Lung (tissue), 17 donors: ENCODE measurements at places on chromosomes 4 and X.

DNA sequence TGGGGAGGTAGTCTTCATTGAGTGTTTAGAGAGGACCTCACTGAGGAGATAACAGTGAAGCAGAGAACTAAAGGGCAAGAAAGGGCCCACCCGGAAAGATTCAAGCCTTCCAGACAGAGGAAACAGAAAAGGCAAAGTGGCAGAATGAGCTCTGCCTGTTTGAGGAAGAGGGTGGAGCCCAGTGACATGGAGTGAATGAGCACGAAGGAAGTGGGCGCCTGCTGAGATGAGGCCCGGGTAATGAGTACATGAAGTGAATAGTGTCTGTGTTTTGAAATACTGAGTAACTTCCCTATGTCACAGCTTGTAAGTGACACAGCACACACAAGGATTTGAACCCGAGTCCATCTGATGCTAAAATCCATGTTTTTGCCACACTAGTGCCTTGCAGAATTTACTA is 32.5 kb upstream of the TLR2 start:
- DNase-seq, result peak; percentile 27

GRCh38 chr4:144174401-144175067 is 34.0 kb upstream of the GYPA start:
- DNase-seq, result peak; percentile 16

DNA sequence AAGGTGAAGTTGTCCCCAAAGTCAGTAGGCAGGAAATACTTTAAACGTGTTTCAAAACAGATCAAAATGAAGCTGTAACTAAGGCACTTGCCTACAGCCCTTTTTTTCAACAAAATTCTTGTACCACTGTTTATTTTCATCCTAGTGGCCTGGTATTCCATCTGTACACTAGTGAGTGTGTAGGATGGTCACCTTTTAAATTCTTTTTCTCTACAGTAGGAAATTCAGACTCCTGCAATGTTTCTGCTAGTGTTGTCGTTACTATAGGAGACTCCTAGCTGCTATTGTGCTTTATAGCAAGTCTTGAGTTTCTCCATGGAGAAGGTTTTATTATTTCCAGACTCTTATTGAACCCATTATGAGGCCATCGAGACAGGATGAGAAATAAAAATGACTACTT is 7.0 kb upstream of the NHS start:
- DNase-seq, result no peak

- DNase-seq, result no peak
Measured at GRCh38 chr4:40827758-40828157, 78.0 kb downstream of the NSUN7 start.

DNA sequence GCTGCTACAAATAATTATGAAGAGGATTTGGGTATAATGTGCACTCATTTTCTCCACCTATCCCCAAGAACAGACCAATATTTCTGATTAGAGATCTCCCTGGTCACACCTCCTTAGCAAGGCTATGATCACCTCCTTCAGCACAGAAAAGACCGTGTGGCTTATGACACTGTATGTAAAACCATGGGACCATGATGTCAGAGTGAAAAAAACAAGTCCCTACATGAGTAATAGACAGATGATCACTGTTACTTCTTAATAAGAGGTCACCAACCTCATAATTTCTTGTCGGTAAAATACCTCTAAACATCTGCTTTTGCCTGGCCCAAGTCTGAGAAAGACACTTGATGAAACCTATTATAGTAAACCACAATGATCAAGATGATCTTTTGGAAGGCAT is 330.6 kb upstream of the F9 start:
- no peak for DNase-seq

DNA sequence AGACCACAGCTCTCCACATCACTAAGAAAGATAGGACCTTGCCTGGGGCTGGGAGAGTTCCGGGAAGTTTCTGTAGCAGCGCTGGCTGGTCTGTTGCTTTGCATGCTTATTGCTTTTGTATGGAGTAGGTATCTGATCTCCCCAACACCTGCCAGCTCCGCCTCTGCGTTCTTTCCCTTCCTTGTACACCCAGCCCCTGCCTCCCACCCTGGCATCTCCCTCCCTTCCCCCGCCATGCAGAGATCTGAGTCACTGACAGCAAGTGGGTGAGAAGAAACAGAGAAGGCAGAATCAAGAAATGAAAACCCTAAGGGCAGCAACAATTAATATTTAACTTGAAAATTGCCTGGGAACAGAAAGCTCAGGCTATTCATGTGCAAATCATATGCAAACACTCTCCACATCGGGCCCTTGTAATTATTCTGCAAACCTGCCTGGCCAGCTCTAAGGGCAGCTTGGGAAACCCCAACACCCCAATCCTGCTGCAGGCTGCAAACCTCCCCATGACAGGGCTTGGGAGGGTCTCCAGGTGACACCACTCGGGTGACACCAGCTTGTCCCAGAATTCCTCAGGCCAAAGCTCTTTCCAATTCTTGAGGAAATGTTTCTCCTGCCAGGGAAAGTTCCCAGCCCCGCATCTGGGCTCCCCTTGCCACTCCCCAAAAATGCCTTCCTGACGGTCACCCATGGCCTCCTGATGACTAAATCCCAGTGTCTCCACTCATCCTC is 257.2 kb downstream of the FBXW7 start:
- no peak for DNase-seq

- no peak for DNase-seq
Measured at GRCh38 chr4:150769845-150770244, 187.9 kb downstream of the MAB21L2 start.

DNA sequence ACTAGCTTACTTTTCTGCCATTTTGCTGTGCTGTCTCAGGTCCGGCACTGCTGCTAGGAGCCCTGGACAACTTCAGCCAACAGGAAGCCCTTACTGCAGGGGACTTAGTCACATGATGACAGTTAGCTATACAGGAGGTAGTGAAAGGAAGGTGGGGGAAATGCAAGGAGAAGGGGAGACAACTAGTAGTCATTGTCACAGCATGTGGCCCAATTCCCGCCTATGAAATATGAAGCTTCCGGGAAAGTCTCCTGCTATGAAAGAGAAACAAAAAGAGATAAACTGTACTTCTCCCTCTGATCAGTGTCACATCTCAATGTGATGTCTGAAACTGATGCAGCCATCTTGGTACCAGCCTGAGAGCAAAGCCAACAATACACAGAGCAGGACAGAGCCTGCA is 71.6 kb downstream of the AMELX start:
- no peak for DNase-seq

- DNase-seq, result no peak
Measured at GRCh38 chr4:55838952-55839351, 14.5 kb upstream of the EXOC1 start.

- no peak for DNase-seq
Measured at GRCh38 chrX:110219920-110220319, 98.0 kb downstream of the AMMECR1 start.

- peak; percentile 54 for DNase-seq
Measured at GRCh38 chr4:1871471-1872021, 353 bp downstream of the NSD2 start.

- DNase-seq, result no peak
Measured at GRCh38 chrX:153722704-153723350, 1.4 kb downstream of the BCAP31 start.

- no peak for DNase-seq
Measured at GRCh38 chr4:83221897-83222441, 62.6 kb downstream of the COQ2 start.

DNA sequence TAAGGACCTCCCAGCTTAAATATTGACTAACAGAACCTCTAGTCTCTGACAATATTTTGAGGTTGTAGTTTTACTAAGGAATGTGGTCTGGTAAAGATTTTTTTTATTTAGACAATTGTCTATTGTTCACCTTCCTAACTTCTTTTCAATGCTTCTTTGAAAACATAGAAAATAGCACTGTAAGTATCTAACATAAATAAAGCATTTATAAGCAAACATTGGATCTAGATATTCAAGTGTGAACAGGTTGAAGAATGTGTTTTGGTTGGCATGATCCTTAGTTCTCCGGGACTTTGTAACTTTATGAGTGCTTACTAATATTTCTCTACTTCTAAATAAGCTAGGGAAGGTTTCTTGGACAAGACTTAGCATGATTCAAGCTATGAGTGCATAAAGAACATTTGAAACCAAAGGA is 285.4 kb upstream of the ARSJ start:
- no peak for DNase-seq

- peak; percentile 19 for DNase-seq
Measured at GRCh38 chr4:155855897-155856296, 10.2 kb downstream of the ASIC5 start.

- no peak for DNase-seq
Measured at GRCh38 chrX:27706526-27706925, 101.3 kb upstream of the MAGEB10 start.

DNA sequence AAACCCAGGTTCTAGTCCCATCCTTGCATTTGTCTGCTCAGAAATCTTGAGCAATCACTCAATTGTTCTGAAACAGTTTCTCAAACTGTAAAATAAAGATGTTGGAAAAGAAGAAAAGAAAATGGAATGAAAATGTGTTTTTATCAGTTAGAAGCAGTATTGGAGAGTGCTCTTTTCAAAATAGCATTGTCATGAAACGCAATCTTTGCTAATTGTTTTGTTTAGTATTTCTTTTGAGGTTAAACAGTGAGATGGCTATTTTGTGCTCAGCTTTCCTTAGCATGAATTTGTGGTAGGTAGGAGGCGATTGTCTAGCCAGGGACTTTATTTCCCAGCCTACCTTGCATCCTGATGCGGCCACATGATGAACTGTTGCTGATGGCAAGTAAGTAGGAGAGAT is 10.6 kb upstream of the HPF1 start:
- DNase-seq, result no peak

GRCh38 chr4:130722361-130722760 is 1626.4 kb downstream of the C4orf33 start:
- no peak for DNase-seq

DNA sequence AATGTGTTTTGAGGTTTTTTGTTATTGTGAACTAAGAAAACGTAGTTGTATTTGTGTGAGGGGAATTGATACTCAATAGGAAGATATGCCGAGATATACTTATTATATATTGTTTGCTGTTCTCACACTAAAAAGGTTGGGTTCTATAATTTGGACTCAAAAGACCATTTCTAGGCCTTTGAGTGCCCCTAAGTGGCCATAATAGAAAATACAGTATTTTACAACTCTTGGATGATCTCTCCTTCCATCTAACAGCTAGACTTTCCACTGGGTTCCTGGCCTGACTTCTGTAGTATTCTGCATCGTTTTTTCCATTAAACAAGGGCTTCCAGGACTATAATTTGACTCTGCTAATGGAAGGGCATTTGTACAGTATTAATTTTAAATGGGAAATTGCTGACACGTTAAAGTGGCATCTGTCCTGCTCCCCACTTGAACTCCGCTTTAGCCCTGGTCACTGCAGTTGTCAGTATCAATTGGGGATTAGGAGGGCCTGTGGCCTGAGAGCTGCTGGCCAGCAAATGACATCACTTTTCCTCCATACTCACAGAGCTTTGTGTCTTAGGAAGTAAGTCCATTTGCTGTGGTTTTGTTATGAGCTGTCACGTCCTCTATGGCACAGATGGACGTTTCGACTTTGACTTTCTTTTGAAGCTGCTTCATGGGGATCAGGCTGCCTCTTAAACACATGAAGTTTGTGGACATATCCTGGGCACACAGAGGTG is 176.9 kb downstream of the SLIT2 start:
- no peak for DNase-seq

GRCh38 chrX:96611619-96612362 is 72.9 kb upstream of the DIAPH2 start:
- DNase-seq, result peak; percentile 47

GRCh38 chr4:63063760-63064159 is 1345.5 kb downstream of the TECRL start:
- DNase-seq, result no peak

DNA sequence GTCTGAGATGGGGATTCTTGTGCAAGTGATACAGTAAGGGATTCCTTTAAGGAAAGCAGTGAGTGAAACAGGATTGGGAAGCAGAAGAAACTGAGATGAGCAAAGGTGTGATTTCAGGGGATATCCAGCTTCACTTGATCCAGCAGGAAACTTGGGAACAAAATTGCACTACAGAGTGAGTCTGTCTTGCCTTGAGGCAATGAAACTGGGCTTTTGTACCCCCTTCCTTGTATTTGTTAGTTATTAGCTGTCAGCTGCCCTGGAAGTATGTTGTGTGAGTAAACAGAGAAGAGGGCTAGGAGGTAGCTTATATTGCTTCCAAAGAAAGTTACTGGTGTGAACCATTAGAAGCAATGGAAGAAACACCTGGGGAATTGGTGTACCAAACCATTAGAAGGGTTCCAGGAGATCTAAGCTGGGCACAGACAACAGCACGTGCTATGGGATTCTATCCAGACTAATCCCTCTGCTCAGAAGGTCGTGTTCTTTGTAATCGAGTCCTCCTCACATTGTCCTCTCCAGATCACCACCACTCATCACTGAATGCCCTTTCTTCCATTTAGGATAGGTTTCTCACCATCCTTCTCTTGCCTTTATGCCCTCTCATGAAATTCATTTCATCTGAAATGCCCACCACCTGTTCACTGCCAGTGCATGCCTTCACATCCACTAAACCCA is 76.0 kb downstream of the PDLIM5 start:
- no peak for DNase-seq

DNA sequence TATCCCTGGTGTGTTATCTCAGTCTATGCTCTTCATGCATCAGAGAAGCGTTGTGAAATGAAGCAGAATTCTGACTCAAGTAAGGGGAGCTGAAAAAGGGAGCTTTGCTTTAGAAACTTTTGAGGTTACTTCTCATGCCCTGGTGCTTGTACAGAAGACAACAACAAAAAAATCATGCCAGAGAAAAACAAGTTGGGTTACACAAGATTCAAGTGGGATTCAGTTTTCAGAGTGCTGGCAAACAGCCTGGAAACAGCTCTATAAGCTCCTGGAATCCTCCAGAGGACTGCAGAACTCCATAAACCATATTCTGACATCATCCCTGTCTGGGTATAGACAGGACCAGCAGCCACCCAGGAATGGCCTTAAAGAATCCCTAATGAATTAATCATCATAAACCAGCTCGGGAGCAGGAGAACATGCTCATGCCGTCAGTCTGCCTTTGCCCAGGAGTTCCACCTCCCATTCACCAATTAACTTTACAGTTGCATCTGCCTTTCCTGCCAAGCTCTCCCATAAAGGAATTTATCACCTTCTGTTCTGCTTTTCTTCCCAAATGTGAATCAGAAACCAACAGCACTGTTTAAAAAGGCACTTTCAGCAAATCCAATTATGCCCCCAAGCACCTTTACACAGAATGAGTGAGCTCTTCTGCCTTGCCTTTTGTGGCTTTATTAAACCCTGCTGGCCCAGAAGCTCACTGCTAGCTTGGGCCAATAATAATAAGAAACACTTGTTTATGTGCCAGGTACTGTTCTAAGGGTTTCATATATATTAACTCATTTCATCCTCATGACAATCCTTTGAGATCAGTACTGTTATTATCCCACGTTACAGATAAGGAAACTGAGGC is 54.5 kb upstream of the FBXW7 start:
- peak; percentile 95 for DNase-seq
